ENCODE measurements at places on chromosomes 2 and 18.

- no peak for DNase-seq
These were observed 758.4 kb upstream of the KLHL29 start for GRCh38 chr2:22626621-22627020.

- DNase-seq: no peak
These were observed 178.3 kb upstream of the GATA6 start for GRCh38 chr18:21991081-21991534.

GRCh38 chr2:111666160-111666559, 217.8 kb downstream of the ANAPC1 start:
- DNase-seq: no peak

GRCh38 chr2:236874866-236875481, 210.7 kb upstream of the COPS8 start:
- DNase-seq: no peak

DNA sequence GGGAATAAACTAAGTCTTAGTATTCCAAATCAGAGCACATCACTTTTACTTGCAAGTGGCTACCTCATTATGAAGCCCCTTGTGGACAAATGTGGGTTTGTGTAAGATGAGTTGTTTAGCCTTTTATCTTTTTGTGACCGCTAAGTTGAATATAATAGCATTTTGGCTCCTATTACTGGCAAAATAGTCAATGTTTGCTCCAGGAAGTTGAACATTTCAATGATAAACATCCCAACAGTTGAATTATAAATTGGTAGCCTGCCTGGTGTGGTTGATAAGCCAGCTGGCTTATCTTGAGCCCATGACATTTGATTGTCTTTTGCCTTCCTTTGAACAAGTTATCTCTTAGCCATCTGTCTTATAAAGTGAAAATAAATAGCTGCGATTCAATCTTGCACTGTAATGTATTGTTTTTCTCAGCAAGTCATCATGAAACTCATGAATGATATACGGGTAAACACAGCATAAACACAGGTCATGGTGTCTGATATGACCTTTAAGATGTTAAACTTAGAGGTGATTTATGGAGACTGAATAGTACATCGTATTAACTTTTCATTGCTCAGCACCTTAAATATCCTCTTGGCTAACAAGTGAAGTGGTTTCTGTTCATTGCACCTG, 338.4 kb downstream of the SOCS6 start:
- no peak for DNase-seq

GRCh38 chr2:219656526-219656925, 29.1 kb downstream of the SLC4A3 start:
- no peak for DNase-seq

GRCh38 chr2:72415781-72416475, 268.3 kb upstream of the CYP26B1 start:
- DNase-seq: no peak

- no peak for DNase-seq
These were observed 943.3 kb upstream of the FANCL start for GRCh38 chr2:59184276-59185020.

DNA sequence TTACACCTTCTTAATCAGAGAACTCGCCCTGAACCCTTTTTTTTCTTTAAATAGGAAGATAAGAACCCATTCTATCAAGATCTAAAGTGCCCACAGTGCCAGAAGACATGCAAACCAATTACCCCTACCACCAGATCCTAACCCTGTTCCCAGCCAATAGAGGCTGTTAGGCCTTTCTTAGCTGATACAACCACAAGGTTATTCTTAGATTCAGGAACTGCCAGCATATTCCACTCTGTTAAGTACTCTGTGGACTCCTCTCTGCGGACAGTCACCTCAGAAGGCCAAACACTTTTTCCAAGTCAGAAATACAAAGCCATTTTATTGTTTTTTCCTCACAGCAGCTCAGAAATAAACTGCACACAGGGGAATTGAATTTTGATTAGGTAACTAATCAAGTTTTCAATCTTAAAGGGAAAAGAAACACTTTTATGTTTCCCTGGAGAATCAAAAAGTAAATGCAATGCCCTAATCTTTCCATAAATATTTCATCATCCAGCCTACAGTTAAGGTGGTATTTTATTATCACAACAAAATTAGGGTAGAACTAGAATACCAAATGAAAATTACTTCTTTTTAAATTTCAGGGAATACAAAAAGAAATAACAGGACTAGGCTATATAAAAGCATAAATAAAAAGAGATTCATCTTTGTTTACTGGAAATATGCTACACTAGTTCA, 111.4 kb downstream of the NBAS start:
- DNase-seq: no peak

DNA sequence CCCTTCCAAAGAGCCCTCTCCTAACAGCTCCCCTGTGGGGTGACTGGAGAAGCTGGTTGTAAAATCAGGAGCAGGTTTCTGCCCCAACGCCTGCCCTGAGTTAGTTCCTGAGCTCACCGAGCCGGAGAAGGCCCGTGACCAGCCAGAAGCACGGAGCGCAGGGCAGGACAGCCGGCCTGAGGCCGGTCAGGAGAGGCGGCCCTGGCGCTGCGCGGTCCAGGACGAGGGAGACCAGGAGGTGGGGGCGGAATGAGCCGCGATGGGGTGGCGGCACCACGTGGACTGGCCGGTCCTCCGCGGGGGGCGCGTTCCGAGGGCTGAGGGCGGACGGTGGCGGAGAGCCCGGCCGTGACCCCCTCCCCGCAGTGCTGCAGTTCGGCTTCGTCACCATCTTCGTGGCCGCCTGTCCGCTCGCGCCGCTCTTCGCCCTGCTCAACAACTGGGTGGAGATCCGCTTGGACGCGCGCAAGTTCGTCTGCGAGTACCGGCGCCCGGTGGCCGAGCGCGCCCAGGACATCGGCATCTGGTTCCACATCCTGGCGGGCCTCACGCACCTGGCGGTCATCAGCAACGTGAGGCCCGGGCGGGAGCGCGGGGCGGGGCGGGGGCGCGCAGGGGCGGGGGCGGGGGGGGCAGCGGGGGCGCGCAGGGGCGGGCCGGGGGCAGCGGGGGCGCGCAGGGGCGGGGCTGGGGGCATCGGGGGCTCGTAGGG, 29.0 kb downstream of the ANO7 start:
- DNase-seq: no peak

GRCh38 chr2:196290569-196290968, 119.2 kb upstream of the STK17B start:
- no peak for DNase-seq

GRCh38 chr2:48707466-48707865, 48.1 kb downstream of the LHCGR start:
- DNase-seq: no peak

DNA sequence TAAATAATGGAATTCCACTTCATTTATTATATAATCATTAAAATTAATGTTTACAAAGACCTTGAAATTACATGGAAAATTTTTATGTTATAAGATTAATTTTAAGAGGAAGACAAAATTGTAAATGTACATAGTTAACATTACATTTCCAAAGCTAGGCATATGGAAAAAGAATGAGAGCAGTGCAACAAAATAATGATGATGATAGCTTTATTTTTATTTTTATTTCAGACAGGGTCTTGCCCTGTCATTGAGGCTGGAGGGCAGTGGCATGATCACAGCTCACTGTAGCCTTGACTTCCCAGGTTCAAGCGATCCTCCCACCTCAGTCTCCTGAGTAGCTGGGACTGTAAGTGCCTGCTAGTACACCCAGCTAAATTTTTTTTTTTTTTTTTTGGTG, 61.2 kb upstream of the ZCCHC2 start:
- DNase-seq: no peak

- DNase-seq: no peak
These were observed 19.1 kb upstream of the GCFC2 start for GRCh38 chr2:75729861-75730260.

- DNase-seq: no peak
These were observed 55.7 kb downstream of the RTTN start for GRCh38 chr18:70149616-70150301.

Data from AML-193 (cell line).